Thymus (tissue), 14 donors: ENCODE measurements at places on chromosomes 11 and 22. TPM values are rescaled to one million over a fixed set of nuclear protein-coding genes. Genes with fewer than 3 reads are reported as not detected.

ANO1 gene
- 1.5 TPM for polyA plus RNA-seq

APOA4 gene
- 3.2 TPM for polyA plus RNA-seq

UBXN1 gene
- polyA plus RNA-seq = 191 TPM

DNA sequence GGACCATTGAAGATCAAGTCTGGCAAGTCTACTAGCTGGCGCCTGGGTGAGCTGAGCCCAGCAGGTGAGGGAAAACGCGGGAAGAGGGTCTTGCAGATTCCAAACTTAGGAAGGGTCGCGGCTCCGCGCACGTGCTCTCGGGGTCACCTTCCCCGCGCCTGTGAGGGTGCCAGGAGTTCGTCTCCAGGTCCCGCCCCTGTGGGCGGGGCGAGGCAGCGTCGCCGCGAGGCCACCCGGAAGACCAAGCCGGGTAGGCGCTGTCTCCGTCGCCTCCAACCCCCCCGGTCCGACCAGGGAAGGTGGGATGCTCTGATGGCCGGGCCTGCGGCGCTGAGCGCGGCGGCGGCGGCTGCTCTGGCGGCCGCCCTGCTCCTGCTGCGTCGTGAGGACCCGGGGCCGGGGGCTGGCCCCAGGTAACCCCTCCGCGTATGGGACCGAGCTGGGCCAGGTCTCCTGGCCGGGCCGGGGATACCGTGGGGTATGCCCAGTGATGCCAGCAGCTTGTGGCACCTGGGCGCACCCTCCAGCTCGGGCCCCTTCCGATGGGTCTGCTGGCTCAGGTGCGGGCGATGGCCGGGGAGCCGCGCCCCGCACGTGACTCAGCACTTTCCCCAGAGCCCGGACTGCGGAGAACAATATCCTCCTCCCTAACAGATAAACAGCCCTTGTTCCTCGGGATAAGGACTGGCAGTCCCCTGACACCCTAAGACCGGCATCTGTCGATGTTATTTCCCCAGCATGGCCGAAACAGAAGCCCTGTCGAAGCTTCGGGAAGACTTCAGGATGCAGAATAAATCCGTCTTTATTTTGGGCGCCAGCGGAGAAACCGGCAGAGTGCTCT is at the start of gene HTATIP2:
Gene HTATIP2, plus strand, starts transcription at position 215 of the 841 bp plus-strand sequence. Its CDS starts 524 bp downstream, at position 739.
- H3K4me1 ChIP-seq = peaks cover 18% of the 10 kb centered on the region
- no peak for DNase-seq
- peaks cover 7% of the 10 kb centered on the region for H3K27me3 ChIP-seq
- H3K27ac ChIP-seq = no peak within 1 kb of the TSS
- no peaks in the 10 kb centered on the region for H3K36me3 ChIP-seq
- peak within 1 kb of the TSS; percentile 72 for H3K4me3 ChIP-seq

DNA sequence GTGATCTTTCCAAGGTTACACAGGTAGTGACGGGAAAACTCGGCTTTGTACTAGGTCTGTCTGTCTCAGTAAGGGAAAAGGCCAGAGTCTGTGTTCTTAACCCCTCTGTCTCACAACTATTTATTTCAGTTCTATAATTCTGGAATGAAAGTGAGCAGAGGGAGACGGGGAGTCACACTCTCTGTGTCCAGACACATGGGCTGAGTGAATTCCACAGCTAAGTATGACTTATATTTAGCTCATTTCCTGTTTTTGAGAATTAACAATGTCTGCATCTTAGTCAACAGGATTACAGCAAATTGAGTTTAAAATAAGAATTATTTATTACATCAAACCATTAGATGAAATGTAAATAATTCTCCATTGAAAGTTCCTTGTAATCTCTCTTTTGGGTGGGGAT is 62.5 kb upstream of the OR4B1 start:
- no peak overlapping the region for H3K4me3 ChIP-seq
- H3K36me3 ChIP-seq = no peaks in the 10 kb centered on the region
- H3K4me1 ChIP-seq = no peaks in the 10 kb centered on the region
- DNase-seq = no peak

- no peaks in the 10 kb centered on the region for H3K36me3 ChIP-seq
- DNase-seq = no peak
- no peak overlapping the region for H3K4me3 ChIP-seq
- H3K4me1 ChIP-seq = no peaks in the 10 kb centered on the region
- H3K27ac ChIP-seq = no peak overlapping the region
These were observed 908.5 kb downstream of the BRD1 start for GRCh38 chr22:48919187-48919590.

DNA sequence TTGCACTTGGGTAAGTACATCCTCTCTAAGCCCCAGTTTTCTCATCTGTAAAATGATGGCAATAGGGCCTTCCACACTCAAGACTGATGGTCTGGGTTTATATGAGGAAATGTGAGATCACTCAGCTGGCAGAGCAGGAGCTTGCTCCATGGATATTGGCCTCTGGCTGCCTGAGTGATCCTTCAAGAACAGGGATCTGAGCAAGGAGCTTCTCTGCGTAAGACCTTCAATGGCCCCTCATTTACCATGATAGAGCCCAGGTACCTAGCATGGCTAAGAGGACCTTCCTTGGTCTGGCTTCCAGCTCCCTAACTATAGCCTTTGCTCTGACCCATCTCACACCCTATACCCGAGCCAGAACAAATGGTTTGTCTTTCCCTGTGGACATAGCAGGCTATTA is 5.5 kb downstream of the ROBO4 start:
- H3K4me1 ChIP-seq = no peaks in the 10 kb centered on the region
- H3K27me3 ChIP-seq = peaks cover 3% of the 10 kb centered on the region
- DNase-seq = no peak
- H3K36me3 ChIP-seq = no peaks in the 10 kb centered on the region
- H3K27ac ChIP-seq = no peak overlapping the region
- H3K4me3 ChIP-seq = no peak overlapping the region
